ENCODE measurements at places on chromosomes 7 and 10.
A peak's percentile ranks its signal among the peaks of the same experiment; 100 is the strongest.

DNA sequence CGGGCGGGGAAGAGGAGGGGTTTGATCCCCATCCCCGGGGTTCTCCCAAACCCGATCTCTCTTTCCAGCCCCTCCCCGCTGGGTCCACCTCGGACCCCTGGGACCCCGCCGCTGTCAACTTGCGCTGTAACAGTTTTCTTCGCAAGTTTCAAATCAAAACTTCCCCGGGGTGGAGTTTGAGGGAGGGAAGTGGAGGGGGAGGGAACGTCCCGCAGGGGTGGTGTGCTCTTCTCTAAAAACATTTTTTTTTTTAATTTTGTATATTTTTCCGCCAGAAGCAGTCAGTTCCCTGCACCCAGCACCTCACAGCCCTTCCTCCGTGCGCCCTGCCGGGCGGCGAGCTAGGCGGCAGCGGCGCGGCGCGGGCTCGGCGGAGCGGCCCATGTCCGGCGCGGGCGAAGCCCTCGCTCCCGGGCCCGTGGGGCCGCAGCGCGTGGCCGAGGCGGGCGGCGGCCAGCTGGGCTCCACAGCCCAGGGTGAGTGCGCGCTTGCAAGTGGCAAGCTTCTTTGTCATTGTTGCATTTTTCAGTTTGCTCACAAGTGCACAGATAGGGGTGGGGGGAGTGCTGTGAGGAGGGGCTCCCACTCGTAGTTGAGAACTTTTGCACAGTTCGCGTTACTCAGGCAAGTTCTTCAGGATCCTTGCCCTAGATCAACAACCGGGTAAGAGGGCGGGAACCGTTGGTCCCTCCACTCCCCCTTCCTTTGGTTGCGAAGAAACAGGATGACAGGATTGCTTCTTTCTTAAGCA is 933 bp downstream of the MDFIC start:
- DNase-seq, result peak; percentile 80

DNA sequence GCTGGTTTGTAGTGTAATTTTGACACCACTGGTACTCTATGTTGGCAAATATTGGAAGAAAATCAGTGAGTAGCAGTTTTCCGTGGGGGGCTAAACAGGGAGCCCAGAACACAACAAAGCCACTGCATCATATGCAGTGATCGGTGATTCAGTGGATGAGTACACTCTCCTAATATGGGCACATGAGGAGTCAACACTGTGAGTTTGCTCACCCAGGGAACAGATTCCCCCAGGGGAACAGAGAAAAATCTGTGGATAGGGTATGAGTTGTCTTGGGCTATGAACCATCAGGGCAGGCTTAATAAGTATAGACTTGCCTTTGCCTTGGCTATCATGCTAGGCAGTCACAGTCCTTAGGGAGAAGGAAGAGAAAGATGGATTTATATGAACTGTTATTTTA is 227.7 kb upstream of the SEMA3E start:
- DNase-seq, result no peak

DNA sequence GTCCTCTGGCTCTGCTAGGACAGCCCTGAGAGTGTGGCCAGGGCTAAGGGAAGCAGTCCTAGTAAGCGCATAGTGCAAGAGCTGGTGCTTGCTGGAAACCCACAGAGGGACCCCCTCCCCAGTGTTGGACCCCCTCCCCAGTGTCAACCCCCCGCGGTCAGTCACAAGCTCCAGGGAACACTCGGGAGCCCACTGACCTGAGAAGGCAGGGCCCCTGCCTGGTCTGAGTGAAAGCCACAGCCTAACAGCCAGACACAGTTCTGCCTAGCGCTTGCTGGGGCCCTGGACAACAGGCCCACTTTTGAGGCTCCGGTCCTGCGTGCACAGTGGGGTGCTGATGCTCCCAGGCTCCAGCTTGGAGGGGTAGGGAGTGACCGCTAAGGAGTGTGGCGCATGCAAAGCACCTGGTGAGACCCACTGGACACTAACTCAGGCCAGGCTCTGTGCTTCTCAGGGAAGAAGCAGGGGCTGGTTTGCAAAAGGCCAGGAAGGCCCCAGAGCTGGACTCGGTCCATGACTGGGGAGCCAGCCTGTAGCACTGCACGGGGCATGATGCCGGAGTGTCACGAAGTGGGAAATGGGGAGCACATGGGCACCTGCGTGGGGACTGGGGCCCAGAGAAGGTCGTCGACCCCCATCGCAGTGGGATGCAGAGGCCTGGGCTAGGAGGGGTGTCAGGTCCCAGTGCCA is 175.8 kb upstream of the PPP2R2D start:
- no peak for DNase-seq

DNA sequence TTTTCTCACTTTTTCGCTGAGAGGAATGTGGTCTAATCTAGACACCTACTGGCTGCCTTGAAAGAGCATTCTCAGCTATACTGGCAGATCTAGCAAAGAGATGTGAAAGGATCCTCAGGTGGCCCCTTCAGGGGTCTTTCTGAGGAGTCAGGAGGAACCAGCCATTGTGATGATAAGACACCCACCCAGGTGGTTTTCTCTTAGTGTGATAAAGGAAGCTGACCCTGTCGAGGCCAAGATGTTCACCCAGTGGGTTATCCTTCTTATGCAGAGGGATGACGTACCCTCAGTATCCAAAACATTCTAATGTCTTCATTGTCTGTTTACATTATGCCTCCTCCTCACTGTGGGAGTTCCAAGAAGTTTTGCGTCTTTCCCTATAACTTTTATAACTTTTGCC is 98.3 kb upstream of the LRGUK start:
- DNase-seq, result no peak

GRCh38 chr10:103111031-103111917 is 81.8 kb downstream of the NT5C2 start:
- DNase-seq, result no peak

- no peak for DNase-seq
These were observed 118.6 kb downstream of the CNTNAP2 start for GRCh38 chr7:146235195-146235594.

- no peak for DNase-seq
These were observed 664.0 kb downstream of the XPNPEP1 start for GRCh38 chr10:109259293-109259692.

GRCh38 chr10:33263453-33263852 is 71.0 kb downstream of the NRP1 start:
- DNase-seq, result no peak

- no peak for DNase-seq
These were observed 8.5 kb upstream of the STX1A start for GRCh38 chr7:73727952-73728351.

- no peak for DNase-seq
These were observed 147.1 kb downstream of the ITGA8 start for GRCh38 chr10:15572531-15573045.

- no peak for DNase-seq
These were observed 39.4 kb downstream of the PTN start for GRCh38 chr7:137304165-137304564.

- no peak for DNase-seq
These were observed 10.7 kb upstream of the REPIN1 start for GRCh38 chr7:150357771-150358427.

GRCh38 chr10:121444520-121445165 is 153.6 kb downstream of the FGFR2 start:
- DNase-seq, result no peak

- DNase-seq, result no peak
These were observed 78.2 kb downstream of the NT5C2 start for GRCh38 chr10:103114876-103115275.

GRCh38 chr10:72692994-72693781 is 1.2 kb downstream of the MCU start:
- DNase-seq, result no peak

GRCh38 chr10:31522820-31523219 is 203.8 kb downstream of the ZEB1 start:
- no peak for DNase-seq

- no peak for DNase-seq
These were observed 52.7 kb downstream of the SRPK2 start for GRCh38 chr7:105336009-105336408.

GRCh38 chr10:71978988-71979691 is 14.9 kb downstream of the CHST3 start:
- no peak for DNase-seq

- no peak for DNase-seq
These were observed 40.4 kb upstream of the PODXL start for GRCh38 chr7:131596785-131597184.

- DNase-seq, result peak; percentile 20
These were observed 8.0 kb downstream of the SKAP2 start for GRCh38 chr7:26856176-26856985.

GRCh38 chr10:75086278-75086934 is 25.1 kb upstream of the SAMD8 start:
- no peak for DNase-seq

- no peak for DNase-seq
These were observed 34.8 kb downstream of the PIP4K2A start for GRCh38 chr10:22679608-22680007.

- DNase-seq, result no peak
These were observed 6.9 kb downstream of the STN1 start for GRCh38 chr10:103911021-103911459.

GRCh38 chr7:44111761-44112160 is 7.6 kb downstream of the AEBP1 start:
- no peak for DNase-seq

- no peak for DNase-seq
These were observed 610.5 kb upstream of the PFKP start for GRCh38 chr10:2456834-2457233.

GRCh38 chr10:71243756-71244395 is 31.5 kb downstream of the UNC5B start:
- no peak for DNase-seq

DNA sequence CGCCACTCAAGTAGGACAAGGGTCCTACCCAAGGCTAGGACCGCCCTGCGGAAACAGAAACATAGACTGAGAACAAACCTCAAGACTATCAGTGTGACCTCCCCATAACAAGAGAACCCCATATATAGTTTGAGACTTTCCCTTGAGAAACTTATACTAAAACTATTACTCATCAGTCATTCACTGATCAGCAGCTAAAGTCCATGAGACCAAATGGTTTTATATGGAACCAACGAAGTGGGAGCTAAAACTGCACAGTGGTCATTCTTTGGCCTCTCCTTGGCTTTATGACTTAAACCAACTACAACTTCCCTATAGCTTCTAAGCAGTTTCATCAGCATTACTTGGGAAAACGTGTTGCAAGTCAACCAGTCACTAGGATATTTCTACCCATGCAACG is 13.7 kb upstream of the ZSCAN21 start:
- DNase-seq, result no peak

GRCh38 chr10:56782503-56782902 is 421.4 kb upstream of the ZWINT start:
- DNase-seq, result no peak

DNA sequence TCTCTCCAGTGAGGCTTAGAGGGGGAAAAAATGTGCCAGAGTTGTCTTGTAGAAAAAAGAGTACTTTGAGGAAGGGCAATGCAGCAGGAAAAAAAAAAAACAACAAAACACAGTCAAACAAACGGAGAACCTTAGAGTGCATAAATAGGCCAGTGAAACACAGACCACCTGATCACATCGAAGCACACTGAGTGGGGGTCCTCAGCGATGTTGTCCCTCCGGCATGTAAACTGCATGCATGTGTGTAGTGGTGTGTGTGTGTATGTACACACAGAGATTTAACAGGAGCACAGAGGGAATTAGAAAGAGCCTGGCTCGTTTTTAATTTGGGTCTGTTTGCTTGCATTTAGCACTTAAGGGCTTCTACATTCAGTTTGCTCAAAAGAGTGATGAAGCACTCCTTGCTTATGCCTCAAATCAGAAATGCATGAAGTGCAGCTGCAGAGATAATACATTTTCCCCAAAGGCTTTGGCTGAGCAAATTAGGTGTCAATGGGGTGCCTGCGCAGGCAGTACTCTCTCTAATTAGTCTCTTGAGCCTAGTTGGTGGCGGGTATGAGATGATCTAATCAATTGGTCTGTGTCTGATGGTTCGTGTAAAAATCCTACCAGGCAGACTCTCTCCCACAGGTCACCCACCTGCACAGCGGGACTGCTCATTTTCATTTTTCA is 62.7 kb upstream of the FZD1 start:
- DNase-seq, result peak; percentile 71

DNA sequence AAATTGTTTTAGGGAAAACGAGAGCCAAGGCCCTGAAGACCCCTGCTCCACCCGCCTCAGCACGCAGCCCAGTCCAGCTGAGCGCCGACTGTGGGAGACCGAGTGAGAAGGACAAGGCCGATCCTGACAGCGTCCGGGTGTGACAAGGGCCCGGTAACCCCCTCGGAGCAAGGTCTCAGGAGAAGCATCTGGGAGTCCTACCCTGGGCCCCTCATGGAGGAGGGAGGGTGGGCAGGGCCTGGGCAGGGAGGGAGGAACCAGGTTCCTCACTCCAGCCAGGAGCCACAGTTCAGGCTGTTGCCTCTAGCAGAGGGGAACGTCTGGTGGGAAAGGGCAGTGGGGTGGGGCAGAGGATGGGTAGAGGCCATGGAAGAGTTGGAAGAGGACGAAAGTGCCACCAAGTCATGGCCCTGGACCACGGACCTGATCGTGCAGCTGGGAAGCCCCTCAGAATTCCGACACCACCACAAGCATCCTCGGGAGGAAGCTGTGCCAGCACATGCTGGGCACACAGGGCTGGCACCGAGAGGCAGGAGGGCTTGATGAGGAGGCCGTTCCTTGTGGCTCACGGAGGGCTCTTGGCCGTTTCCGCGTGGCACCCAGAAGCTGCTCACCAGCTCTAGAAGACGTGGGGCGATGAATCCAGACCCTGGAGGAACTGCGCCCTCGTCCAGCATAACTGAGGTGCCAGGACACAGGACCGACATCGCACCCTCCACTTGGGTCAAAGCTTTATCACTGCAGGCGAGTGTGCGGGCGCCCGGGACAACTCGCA is 2.2 kb upstream of the KNDC1 start:
- DNase-seq, result peak; percentile 10

DNA sequence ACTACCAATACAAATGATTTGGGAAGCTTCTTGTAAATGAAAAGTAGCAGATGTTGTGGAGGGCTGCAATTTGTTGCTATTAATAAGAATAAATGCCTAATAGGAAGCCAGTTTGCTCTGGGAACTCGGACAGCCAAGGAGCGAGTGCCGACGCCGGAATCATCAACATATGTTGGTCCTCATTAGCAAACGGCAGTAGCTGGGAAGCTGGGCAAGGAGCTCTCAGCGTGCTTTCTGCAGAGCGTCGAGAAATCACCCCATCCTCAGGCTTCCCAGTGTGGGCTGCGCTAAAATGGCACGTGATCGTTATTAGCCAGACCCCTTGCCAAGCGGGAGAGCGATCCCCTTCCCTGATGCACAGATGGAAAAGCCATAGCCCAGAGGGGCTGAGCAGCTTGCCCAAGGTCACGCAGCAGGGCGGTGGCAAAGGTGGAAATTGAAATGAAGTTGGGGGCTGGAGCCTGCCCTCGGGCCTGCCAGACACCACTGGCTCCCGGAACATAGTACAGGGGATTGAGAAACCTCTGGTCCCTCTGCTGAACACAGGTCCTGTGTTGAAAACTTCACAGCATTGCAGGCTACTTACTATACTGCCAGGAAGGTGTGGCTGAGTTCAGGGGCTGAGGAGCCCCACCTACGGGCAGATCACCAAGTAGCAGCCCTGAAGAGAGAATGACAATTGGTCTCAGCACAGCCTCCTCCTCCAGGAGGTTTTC is 326.9 kb downstream of the PLXNA4 start:
- no peak for DNase-seq

GRCh38 chr10:122010405-122011050 is 21.6 kb downstream of the TACC2 start:
- no peak for DNase-seq

Measured in retina (tissue), 1 donor.